ENCODE measurements at places on chromosomes 7 and 10. TPM values are rescaled to one million over a fixed set of nuclear protein-coding genes. Genes with fewer than 3 reads are reported as not detected.
A peak's percentile ranks its signal among the peaks of the same experiment; 100 is the strongest.

Gene ACSM6
- not detected for total RNA-seq

Gene DOCK4
- total RNA-seq = 0.98 TPM

Gene ADAMTS14
- 2.7 TPM for total RNA-seq

GRCh38 chr7:83476511-83477050 is 172.4 kb downstream of the SEMA3E start:
- no peak for DNase-seq
- H3K36me3 ChIP-seq = no peaks in the 10 kb centered on the region
- H3K27me3 ChIP-seq = no peaks in the 10 kb centered on the region
- H3K4me1 ChIP-seq = no peaks in the 10 kb centered on the region
- H3K4me3 ChIP-seq = no peak overlapping the region

- no peaks in the 10 kb centered on the region for H3K4me1 ChIP-seq
- no peak overlapping the region for H3K4me3 ChIP-seq
- no peak overlapping the region for H3K27ac ChIP-seq
Observed at GRCh38 chr7:6232116-6232515, 40.3 kb downstream of the CYTH3 start.

- H3K4me1 ChIP-seq = peaks cover 9% of the 10 kb centered on the region
- H3K36me3 ChIP-seq = no peaks in the 10 kb centered on the region
- DNase-seq = no peak
- no peak overlapping the region for H3K4me3 ChIP-seq
Observed at GRCh38 chr7:121313793-121314676, 14.8 kb upstream of the WNT16 start.

- no peaks in the 10 kb centered on the region for H3K4me1 ChIP-seq
- no peaks in the 10 kb centered on the region for H3K27me3 ChIP-seq
- H3K4me3 ChIP-seq = no peak overlapping the region
- no peaks in the 10 kb centered on the region for H3K36me3 ChIP-seq
Observed at GRCh38 chr7:103989785-103990767, 618 bp upstream of the RELN start.

DNA sequence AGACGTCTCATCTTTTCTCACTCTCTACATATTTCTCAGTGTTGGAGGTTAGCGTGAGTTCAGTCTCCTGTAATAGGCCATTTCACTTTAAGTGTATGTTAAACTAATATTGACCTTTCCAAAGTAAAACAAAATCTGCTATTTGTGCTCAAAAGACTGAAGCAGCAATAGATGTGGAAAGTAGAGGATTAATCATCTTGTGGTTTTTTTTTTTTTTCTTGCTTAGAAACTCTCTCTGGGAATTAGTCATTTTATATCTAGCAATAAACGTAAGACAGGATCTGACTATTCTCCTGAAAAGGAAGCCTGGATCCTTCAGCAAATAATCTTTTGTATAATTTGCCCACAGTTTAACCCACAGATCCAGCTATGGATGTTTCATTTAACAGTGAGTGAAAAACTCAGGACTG is 81.7 kb downstream of the NRP1 start:
- H3K4me1 ChIP-seq = peaks cover 60% of the 10 kb centered on the region
- no peak overlapping the region for H3K4me3 ChIP-seq
- H3K27me3 ChIP-seq = no peaks in the 10 kb centered on the region
- peaks cover 53% of the 10 kb centered on the region for H3K36me3 ChIP-seq
- peak; percentile 84 for DNase-seq

DNA sequence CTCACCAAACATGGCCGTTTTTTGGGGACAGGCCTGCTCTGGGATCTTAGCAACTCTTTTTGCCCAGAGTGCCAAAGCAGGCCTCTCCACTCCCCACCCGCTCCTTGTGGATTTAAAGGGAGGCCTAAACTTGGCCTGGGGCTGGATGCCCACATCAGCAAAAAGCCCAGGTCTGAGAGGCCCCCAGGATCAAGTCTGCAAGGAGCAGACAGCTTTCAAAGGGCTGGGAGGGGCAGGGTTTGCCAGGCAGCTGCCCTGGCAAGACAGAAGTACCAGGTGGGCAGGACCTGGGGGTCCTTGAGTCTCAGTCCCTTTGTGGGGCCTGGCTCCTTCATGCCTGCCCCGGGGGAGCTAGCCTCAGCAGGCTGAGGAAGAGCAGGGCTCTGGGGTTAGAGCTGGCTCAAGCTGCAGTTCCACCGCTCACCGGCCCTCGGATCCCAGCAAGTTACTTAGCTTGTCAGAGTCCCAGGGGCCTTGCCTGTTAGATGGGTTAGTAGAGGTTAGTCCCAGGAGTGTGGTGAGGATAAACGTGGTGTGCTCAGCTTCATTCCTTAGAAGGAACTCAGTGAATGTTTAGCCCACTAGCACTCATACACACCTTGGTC is 56.2 kb downstream of the ARHGAP22 start:
- no peaks in the 10 kb centered on the region for H3K36me3 ChIP-seq
- H3K4me3 ChIP-seq = no peak overlapping the region
- no peaks in the 10 kb centered on the region for H3K27me3 ChIP-seq
- no peaks in the 10 kb centered on the region for H3K4me1 ChIP-seq
- DNase-seq = no peak

Data from PC-9 (cell line).